ENCODE measurements at places on chromosomes 7 and 10. TPM values are rescaled to one million over a fixed set of nuclear protein-coding genes. Genes with fewer than 3 reads are reported as not detected.

DNA sequence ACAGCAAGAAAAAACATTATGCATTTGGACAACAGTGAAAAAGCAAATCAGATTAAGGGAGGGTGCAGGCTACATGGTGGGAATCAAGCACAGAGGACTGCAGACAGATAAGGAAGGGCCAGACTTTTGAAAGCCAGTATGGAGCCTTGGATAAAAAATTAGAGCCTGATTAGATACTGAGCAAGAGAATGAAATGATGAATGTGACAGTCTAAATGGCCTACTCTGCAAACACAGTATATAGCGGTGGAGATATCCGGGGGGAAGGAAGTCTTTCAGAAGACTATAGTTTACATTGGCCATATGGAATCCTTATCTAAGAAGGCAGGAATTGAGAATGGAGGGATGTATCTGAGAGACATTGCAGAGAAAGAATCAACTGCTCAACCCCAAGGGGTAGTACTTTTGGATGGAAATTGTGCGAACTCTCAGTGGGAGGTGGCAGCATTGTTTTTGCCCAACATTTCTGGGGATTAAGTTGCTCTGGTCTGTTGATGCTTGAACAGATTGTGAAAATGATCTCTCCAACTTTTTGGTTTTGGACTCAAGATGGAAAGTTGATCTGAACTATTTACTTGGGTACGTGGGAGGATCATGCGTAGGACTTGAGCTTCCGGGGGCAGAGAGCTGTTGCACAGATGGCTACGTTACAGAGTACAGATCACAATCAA is 39.4 kb upstream of the CHCHD3 start:
- H3K27ac ChIP-seq = no peak overlapping the region
- DNase-seq = no peak
- H3K27me3 ChIP-seq = peaks cover 2% of the 10 kb centered on the region
- H3K36me3 ChIP-seq = no peaks in the 10 kb centered on the region
- no peaks in the 10 kb centered on the region for H3K4me1 ChIP-seq
- H3K4me3 ChIP-seq = no peak overlapping the region

- DNase-seq = peak; percentile 72
- H3K27ac ChIP-seq = no peak overlapping the region
- no peaks in the 10 kb centered on the region for H3K27me3 ChIP-seq
- no peak overlapping the region for H3K4me3 ChIP-seq
- H3K36me3 ChIP-seq = no peaks in the 10 kb centered on the region
Observed at GRCh38 chr7:140653319-140654108, 12.9 kb upstream of the DENND2A start.

ZNF479 gene
- not detected for total RNA-seq

LMBR1 gene
- 66.1 TPM for total RNA-seq

- no peaks in the 10 kb centered on the region for H3K36me3 ChIP-seq
- H3K27me3 ChIP-seq = peaks cover 15% of the 10 kb centered on the region
- no peak for DNase-seq
- H3K27ac ChIP-seq = no peak overlapping the region
- H3K4me1 ChIP-seq = peaks cover 9% of the 10 kb centered on the region
Observed at GRCh38 chr7:32073533-32073932, 3.3 kb upstream of the PDE1C start.

DNA sequence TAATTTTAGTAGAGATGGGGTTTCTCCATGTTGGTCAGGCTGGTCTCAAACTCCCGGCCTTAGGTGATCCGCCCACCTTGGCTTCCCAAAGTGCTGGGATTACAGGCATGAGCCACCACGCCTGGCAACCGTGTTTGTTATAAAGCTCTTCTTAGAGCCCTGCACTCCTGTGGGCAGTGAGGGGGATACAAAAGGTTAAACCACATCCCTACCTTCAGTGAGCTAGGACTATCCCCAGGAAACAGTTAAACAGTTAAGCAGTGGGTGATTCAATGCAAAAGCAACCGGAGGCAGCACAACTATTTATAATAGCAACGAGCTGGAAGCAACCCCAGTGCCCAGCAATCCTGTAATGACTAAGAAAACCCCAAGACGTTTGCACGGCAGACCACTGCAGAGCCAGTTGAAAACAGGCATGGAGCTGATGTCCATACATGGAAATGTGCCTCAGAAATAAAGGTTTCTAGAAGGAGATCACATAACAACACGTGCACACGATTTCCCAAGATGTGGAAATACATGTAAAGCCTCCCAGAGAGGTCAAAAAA is 107.2 kb upstream of the LYZL2 start:
- H3K4me1 ChIP-seq = no peaks in the 10 kb centered on the region
- H3K27me3 ChIP-seq = no peaks in the 10 kb centered on the region
- no peak for DNase-seq
- no peak overlapping the region for H3K27ac ChIP-seq
- H3K36me3 ChIP-seq = no peaks in the 10 kb centered on the region

DNA sequence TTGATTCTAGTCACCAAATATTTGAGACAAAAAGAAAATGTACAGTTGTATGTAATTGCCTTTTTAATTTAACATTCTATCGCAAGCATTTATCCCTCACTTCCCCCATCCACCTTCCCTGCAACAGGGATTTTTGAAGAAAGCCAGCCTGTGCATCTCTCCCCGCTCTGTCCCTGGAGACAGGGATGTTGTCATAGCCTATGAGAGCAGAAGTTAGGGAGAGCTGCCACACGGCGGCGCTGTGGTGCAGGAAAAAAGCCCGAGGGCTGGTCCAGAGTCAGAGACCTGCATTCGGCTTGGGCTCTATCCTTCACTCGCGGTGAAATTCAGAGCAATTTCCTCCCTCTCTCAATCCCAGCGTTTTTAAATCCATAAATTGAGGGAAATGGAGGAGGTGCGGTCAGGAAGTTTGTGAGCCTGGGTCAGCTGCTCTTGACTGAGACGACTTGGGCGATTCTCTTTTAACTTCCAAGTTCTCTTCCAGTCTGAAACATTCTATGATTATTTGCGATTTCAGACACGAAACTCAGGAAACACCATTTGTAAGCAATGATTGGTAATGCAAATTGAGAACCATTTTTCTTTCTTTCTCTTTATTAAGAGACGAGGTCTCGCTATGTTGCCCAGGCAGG is 17.5 kb downstream of the HKDC1 start:
- H3K4me3 ChIP-seq = no peak overlapping the region
- no peaks in the 10 kb centered on the region for H3K27me3 ChIP-seq
- peaks cover 17% of the 10 kb centered on the region for H3K4me1 ChIP-seq
- H3K36me3 ChIP-seq = no peaks in the 10 kb centered on the region
- H3K27ac ChIP-seq = no peak overlapping the region
- DNase-seq = peak; percentile 90

- H3K27me3 ChIP-seq = no peaks in the 10 kb centered on the region
- no peak overlapping the region for H3K27ac ChIP-seq
- no peaks in the 10 kb centered on the region for H3K4me1 ChIP-seq
- peaks cover 11% of the 10 kb centered on the region for H3K36me3 ChIP-seq
Observed at GRCh38 chr7:127683776-127684681, 32.0 kb downstream of the SND1 start.

- H3K27ac ChIP-seq = no peak overlapping the region
- no peaks in the 10 kb centered on the region for H3K36me3 ChIP-seq
- H3K27me3 ChIP-seq = no peaks in the 10 kb centered on the region
- DNase-seq = no peak
Observed at GRCh38 chr10:124007102-124007772, 86.2 kb downstream of the CHST15 start.

HGF gene
- total RNA-seq = 0.43 TPM

AKR1C1 gene
- total RNA-seq = 0.63 TPM

DNA sequence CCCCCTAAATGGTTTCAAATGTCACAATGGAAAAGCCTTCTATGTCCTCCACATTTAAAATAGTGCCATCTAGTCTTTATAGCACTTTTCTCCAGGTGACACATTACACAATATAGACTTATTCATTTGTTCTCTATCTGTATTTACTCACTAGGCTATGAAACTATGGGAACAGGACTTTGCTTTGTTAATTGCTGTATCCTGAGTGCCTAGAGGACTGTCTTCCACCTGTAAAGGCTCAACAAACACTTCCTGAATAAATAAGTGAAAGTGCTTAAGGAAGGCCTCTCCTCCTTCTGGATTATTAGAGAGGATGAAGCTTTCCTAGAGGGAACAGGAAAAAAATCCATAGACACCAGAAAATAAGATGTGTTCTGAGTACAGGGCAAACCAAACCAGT is 397.6 kb upstream of the LRRN3 start:
- H3K27me3 ChIP-seq = no peaks in the 10 kb centered on the region
- H3K36me3 ChIP-seq = no peaks in the 10 kb centered on the region
- no peak overlapping the region for H3K4me3 ChIP-seq
- H3K4me1 ChIP-seq = no peaks in the 10 kb centered on the region

DNA sequence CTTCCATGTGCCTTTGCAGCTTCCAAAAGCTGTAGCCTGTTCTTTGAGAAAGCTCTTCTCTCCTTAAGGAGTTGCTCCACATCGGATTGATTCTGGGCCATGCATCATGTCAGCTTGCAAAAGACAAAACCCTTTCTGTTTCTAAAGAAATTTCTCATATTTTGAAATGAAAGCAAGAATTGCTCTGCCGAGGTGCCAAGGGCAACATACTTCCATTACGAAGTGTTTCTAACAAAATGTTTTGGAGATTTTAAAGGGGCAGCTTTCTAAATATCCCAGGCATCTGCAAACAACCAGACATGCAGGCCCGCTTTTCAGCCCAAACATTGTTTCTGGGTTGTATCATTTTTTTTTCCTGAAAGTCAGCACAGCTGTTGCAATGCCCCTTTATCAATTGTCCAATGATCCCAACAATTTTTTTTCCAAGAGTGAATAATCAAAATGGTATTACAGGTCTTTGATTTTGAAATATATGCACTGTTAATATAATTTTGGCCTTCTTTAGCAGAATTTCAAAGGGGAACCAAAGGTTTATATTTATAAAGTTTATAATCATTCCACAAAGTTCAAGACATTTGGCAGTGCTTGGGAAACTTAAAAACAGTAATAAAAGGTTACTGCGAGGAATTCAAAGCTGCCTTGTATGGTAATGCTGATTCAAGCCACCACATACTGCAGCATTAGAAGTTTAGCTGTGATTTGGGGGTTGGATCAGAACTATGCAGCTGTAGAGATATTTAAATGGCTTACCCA is 61.0 kb downstream of the TES start:
- no peaks in the 10 kb centered on the region for H3K36me3 ChIP-seq
- no peak overlapping the region for H3K4me3 ChIP-seq
- DNase-seq = no peak
- no peaks in the 10 kb centered on the region for H3K4me1 ChIP-seq
- H3K27ac ChIP-seq = no peak overlapping the region
- peaks cover 2% of the 10 kb centered on the region for H3K27me3 ChIP-seq

Measured in natural killer cell (primary cell).